ENCODE measurements at places on chromosomes 2 and 18.
A peak's percentile ranks its signal among the peaks of the same experiment; 100 is the strongest.

DNA sequence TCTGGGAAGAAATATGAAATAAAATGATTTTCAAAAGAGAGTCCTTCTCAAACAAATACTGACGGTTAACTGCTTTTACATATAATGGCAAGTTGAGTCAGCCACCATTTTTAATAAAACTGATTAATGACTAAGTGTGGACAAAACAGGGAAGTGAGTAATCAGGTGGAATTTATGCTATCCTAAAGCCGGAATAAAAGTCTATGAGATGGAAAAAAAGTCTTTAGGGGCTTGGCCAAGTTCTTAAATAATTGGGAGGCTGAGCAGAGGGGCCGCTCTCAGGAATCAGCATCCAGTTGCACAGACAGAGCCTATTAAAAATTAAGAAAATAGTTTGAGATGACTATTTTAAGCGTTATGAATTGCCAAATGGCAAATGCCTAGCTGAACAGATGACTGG, 58.6 kb upstream of the AFF3 start:
- DNase-seq: peak; percentile 50

GRCh38 chr2:28949617-28950305, 31.3 kb upstream of the TOGARAM2 start:
- DNase-seq: no peak

DNA sequence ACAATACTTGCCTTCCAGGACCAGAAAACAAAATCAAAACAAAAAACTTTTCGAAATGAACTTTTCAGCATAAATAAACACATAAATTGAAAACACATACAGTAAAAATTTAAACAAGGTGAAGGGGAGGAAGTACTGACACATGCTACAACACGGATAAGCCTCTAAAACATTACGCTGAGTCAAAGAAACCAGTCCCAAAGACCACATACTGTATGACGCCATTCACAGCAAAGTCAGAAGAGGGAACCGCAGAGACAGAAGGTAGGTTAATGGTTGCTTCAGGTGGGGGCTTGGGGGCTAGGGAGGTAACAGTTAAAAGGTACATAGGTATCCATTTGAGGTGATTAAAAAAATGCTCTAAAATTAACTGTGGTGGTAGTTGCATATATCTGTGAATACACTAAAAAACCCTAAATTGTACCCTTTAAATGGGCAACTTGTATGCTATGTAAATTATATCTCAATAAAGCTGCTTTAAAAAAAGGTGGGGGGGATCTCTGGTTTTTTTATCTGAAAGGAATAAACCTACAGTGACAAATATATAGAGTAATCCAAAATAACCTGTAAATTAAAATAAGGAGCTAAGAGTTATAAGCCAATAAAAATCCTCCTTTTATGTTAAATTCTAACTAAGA, 7.1 kb downstream of the COX7A2L start:
- DNase-seq: no peak

DNA sequence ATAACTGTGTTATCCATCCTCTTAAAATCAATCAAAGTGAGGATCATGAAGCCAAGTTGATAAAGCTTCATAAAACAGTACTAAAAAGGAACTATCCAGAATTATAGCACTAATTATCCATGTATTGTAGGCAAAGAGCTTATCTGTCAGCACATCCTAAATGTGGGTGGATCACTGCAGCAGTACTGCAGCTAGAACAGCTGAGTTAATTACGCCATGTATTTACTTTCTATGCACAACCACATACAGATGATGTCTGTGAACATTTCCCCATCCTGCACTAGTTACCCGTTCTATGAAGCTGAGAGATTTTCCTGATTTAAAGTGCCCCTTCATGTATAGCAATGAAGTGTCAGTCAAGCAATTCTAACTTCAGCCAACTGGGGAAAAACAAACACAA, 96.6 kb downstream of the RAPH1 start:
- no peak for DNase-seq

GRCh38 chr2:144339048-144339447, 180.9 kb downstream of the ZEB2 start:
- DNase-seq: no peak

GRCh38 chr2:236616031-236616430, 46.4 kb downstream of the ACKR3 start:
- DNase-seq: no peak

- DNase-seq: no peak
Measured at GRCh38 chr18:43531438-43531837, 254.1 kb upstream of the SYT4 start.

DNA sequence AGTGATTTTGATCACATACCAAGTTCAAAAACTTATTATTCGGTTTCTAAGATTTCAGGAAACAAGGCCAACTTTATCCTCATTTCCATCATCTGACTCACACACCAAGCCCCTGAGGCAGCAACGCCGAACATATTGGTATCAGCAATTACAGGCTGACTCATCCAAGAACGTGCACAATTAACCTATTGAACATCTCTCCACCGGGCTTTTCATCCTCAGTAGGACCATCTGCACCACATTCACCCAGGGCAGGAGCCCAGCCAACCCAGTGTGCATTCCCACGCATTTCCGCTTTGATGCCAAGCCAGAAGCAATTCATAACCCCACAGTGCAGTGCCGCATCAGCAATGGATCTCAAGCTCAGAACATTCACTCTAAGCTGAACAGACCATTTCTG, 52.9 kb downstream of the SCG2 start:
- DNase-seq: peak; percentile 88

DNA sequence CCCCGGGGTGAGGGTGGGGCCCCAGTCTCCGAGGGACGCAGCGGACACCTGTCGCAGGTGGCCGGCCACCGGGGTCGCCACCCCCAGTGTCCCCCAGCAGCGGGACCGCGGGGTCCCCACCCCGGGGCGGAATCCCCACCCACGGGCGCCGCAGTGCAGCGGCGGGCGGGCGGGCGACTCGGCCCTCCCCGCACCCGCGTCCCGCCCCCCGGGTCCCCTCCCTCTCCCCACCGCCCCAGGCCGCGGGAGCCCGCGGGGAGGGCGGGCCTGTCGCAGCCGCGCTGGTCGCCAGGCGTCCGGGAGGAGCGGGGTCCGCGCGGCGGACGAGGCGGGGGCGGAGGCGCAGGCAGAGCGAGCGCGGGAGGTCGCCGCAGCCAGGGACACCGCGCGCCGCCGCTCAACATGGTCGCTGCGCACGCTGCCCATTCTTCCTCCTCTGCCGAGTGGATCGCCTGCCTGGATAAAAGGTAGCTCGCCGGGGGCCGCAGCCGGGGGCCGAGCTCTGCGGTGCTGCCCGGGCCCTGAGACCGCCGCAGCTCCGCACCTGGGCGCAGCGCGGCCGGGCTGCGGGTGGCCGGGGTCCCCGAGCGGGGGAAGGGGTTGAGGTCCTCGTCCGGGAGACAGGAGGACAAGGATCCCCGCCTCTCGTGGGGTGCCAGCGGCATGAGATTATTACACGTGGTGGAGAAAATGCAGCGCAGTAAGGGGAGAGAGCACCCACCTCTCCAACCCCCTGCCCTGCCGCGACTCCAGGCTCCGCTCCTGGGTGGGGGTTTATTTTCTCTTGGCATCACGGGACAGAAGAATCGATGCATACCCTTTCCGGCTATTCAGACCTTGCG, at the start of gene RAPGEF4:
Gene RAPGEF4 (plus strand): TSS at position 264 of the 842 bp plus-strand sequence. CDS start 139 bp downstream, at position 403.
- DNase-seq: no peak
